ENCODE measurements at places on chromosomes 16 and 17.

DNA sequence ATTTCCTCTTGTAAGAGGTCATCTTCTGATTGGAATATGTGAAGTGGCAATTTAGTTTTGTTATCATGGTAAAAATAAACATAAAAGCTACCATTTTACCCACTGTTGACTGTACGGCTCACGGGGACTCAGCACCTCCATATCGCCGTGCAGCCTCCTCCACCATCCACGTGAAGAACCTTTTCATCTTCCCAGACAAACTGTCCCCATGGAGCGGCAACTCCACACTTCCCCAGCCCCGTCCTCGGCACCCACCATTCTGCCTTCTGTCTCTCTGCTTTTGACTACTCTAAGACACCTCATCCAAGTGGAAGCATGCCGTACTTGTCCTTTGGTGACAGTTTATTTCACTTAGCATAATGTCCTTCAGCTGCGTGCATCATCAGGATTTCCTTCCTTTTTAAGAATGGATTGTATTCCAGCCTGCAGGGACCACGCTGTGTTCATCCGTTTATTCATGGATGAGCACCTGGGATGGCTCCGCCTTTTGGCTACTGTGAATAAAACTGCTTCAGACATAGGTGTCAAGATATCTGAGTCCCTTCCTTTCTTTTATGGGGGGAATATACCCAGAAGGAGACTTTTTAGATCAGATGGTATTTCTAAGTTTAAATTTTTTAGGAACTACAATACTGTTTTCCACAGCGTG lies 14.3 kb downstream of the FBXO31 start:
- DNase-seq = no peak

DNA sequence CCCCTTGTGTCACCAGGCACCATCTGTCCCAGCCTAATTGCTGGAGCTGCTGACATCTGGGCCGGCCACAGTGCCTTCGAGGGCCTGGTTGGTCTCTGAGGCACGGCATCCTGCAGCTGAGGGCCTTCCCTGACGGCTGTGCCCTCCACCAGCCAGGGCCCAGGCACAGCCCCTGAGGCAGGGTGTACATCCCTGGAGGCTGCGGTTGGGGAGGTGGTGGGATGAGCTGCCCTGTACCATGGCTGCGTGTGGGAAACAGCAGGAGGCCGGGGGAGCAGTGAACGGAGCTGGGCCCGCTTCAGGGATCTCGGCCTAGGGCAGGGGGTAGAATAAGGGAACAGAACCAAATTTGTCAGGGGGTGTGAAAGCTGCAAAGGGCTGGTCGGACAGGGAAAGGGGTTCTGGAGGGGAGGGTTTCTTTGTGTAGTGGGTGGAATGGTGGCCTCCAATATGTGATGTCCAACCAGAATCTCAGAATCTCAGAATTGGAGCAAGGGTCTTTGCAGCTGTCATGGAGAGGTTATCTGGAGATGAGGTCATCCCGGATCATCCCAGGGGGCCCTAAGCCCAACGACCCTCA lies 10.0 kb upstream of the SLC38A10 start:
- no peak for DNase-seq

GRCh38 chr16:50616883-50617645 lies 64.0 kb downstream of the SNX20 start:
- DNase-seq = no peak

- DNase-seq = no peak
These were observed 6.5 kb downstream of the ABHD15 start for GRCh38 chr17:29560316-29560715.

GRCh38 chr17:6660805-6661463 lies 9.4 kb downstream of the C17orf100 start:
- DNase-seq = peak; percentile 39

GRCh38 chr16:68490358-68490757 lies 42.0 kb upstream of the SMPD3 start:
- DNase-seq = no peak

GRCh38 chr16:22955461-22956070 lies 141.6 kb downstream of the HS3ST2 start:
- DNase-seq = no peak

Data from globus pallidus (tissue), 1 donor.